Naive thymus-derived CD4-positive, alpha-beta T cell (primary cell): ENCODE measurements at places on chromosomes 1 and 21. TPM values are rescaled to one million over a fixed set of nuclear protein-coding genes. Genes with fewer than 3 reads are reported as not detected.

COL9A2 gene
- 13.8 and 14.6 TPM in 2 replicates for total RNA-seq

TRPM2 gene
- total RNA-seq: 27.1 and 29.6 TPM in 2 replicates

SPATC1L gene
- 17.9 TPM for total RNA-seq

CENPS gene
- total RNA-seq: 13.0 and 16.0 TPM in 2 replicates

DNA sequence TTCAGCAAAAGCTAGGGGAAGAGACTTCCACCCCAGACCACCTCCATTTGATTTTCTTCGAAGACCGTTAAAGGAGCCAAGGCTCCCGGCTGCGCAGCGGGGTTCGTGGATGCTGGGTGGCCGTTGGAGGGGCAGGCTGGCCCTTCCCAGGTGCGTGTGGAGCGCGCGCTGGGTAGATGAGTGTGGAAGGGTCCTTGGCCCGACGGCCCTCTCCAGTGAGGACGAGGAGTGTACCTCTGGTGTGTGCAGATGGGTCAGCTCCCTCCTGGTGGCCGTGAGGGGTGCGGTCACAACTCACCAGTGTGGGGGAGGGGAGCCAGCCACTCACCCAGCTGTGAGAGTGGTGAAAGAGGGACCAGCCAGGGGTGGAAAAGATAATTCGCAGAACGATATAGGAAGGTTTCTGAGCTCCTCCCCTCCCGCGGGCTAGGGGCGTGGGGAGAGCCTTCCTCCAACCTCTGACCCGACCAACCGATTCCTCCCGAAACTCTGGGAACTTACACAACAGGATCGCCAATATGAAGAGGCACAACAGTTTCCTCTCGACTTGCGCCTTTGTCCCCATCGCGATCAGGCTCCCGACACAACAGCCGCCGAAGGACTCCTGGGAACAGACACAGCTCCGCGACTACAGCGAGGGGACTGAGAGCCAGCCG is at the start of gene F11R:
Gene F11R, minus strand, starts transcription at position 644 of the 656 bp plus-strand sequence. Its CDS starts 79 bp downstream, at position 565.
- no peak for DNase-seq
- peaks cover 17% of the 10 kb centered on the region for H3K4me1 ChIP-seq
- no peaks in the 10 kb centered on the region for H3K27me3 ChIP-seq
- peak within 1 kb of the TSS; percentile 72 for H3K27ac ChIP-seq
- peak within 1 kb of the TSS; percentile 75 for H3K4me3 ChIP-seq

GRCh38 chr21:28235169-28235895 is 757.3 kb downstream of the LTN1 start:
- H3K4me3 ChIP-seq: no peak overlapping the region
- no peaks in the 10 kb centered on the region for H3K4me1 ChIP-seq
- no peak for DNase-seq
- no peaks in the 10 kb centered on the region for H3K27me3 ChIP-seq
- no peak overlapping the region for H3K27ac ChIP-seq

DNA sequence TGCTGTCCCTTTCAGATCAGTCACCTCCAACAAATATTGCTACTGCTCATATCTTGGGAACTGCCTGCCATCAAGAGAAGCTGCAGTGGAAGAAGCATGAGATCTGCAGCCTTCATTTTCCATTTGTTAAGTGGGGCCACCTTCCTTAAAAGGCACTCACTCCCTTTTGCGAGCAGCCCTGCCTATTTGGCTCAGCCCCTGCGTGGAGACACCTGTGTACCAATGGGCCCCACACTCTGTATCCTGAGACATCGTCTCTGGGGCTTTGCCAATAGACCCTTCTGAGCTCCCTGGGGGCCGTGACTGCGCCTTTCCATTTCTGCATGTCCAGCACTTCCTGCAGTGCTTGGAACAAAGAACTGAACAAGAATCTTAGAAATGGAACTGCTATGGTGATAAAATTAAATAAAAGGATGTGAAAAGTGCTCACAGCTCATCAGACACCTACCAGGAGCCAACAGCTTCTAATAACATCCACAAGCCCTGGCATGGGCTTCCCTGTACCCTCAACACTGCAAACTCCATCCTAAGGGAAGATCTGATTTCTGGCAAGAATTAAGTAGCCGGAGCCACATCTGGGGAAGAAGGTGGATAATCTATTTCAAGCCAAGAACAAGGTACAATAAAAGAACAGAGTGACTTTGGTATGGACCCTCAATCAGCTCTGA is 36.7 kb downstream of the PARP1 start:
- H3K4me3 ChIP-seq: no peak overlapping the region
- no peaks in the 10 kb centered on the region for H3K27me3 ChIP-seq
- H3K36me3 ChIP-seq: peaks cover 32% of the 10 kb centered on the region
- no peak for DNase-seq
- H3K4me1 ChIP-seq: no peaks in the 10 kb centered on the region

GRCh38 chr1:50873458-50874187 is 86.4 kb downstream of the FAF1 start:
- no peak overlapping the region for H3K27ac ChIP-seq
- H3K27me3 ChIP-seq: no peaks in the 10 kb centered on the region
- no peaks in the 10 kb centered on the region for H3K36me3 ChIP-seq
- peak; percentile 45 for DNase-seq
- peak overlapping the region; percentile 25 for H3K4me3 ChIP-seq
- H3K4me1 ChIP-seq: no peaks in the 10 kb centered on the region

DNA sequence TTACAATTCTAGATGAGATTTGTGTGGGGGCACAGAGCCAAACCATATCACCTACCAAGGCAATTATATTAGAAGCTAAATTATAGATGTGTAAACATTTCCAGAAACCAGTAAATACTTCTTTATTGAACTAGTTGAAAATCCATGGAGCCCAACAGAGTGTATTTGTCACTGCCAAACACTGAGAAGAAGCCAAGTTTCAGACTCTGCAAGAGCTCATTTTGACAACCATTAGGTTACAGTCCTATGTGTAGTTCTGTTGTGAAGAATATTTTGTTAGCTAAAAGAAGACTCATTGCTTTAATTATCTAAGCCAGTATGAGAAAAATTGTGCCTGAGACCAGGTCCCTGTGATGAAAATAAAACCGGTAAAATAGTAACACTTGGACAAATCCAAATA is 358.9 kb upstream of the SGIP1 start:
- no peaks in the 10 kb centered on the region for H3K27me3 ChIP-seq
- no peak overlapping the region for H3K27ac ChIP-seq
- no peak for DNase-seq
- no peak overlapping the region for H3K4me3 ChIP-seq

GRCh38 chr1:159879977-159880376 is 17.5 kb upstream of the VSIG8 start:
- H3K4me1 ChIP-seq: peaks cover 4% of the 10 kb centered on the region
- no peaks in the 10 kb centered on the region for H3K36me3 ChIP-seq
- no peak overlapping the region for H3K4me3 ChIP-seq
- DNase-seq: no peak
- H3K27ac ChIP-seq: no peak overlapping the region
- H3K27me3 ChIP-seq: no peaks in the 10 kb centered on the region

DNA sequence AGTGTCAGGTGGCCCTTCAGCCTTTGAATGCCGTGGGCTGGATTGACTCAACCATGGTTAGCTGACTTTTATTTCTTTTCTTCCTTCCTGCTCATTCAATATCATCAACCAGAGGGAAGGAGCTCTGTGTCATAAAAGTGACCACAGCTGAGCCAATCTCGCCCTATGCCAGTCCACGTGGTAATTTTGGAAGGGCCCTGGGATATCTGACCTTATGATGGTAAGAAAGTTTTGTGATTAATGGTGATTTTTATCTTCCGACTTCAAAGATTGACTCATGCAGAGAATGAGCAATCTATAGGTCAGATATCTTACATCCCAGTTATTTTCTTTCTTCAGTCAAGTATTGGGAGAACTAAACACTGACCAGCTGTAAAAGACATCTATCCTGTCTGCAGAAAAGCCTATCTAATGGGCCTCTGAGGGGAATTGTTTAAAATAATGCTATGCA is 170.3 kb downstream of the ZC3H11B start:
- no peaks in the 10 kb centered on the region for H3K36me3 ChIP-seq
- H3K27me3 ChIP-seq: no peaks in the 10 kb centered on the region
- H3K27ac ChIP-seq: no peak overlapping the region
- H3K4me1 ChIP-seq: no peaks in the 10 kb centered on the region
- no peak for DNase-seq
- H3K4me3 ChIP-seq: no peak overlapping the region

DNA sequence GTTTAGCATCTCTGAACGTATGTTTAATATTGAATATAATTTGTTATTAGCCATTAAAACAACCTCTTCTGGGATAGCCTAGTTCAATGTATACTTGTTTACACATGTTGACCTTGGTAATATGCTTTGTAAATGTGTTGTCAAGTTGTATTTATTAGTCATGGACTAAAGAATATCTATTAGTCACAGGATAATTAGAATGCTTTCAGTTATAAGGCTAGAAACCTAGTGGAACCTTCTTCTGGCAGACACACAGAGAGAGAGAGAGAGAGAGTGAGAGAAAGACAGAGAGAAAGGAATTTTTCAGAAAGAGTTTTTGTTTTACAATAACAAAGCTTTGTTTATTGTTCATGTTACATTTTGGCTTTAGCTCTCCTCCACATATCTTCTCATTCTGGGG is 181.1 kb upstream of the APP start:
- no peaks in the 10 kb centered on the region for H3K27me3 ChIP-seq
- H3K27ac ChIP-seq: no peak overlapping the region
- no peak for DNase-seq
- H3K4me1 ChIP-seq: no peaks in the 10 kb centered on the region

- no peak overlapping the region for H3K4me3 ChIP-seq
- H3K36me3 ChIP-seq: no peaks in the 10 kb centered on the region
- DNase-seq: no peak
- no peak overlapping the region for H3K27ac ChIP-seq
- no peaks in the 10 kb centered on the region for H3K4me1 ChIP-seq
Observed at GRCh38 chr1:7149080-7149838, 364.0 kb downstream of the CAMTA1 start.

DNA sequence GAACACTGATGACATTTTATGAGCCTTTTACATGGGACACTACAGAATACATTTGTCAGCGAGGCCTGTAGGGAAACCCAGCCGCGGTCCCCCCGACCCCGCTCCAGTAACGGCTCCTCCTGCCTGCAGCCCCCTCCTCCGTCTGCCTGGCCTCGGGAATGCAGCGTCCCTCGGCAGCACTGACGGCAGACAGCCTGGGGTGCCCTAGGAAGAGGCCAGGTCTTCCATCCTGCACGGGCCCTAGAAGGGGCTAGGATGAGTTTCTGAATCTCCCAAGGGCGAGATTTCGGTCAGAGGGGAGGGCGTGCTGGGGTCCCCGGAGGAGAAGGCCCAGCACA is 8.4 kb downstream of the SAMD11 start:
- no peak for DNase-seq
- H3K4me1 ChIP-seq: no peaks in the 10 kb centered on the region
- H3K36me3 ChIP-seq: no peaks in the 10 kb centered on the region
- H3K27me3 ChIP-seq: no peaks in the 10 kb centered on the region
- no peak overlapping the region for H3K4me3 ChIP-seq
- no peak overlapping the region for H3K27ac ChIP-seq

GRCh38 chr1:198481661-198482060 is 58.8 kb downstream of the ATP6V1G3 start:
- no peaks in the 10 kb centered on the region for H3K36me3 ChIP-seq
- DNase-seq: no peak
- H3K27ac ChIP-seq: no peak overlapping the region
- no peak overlapping the region for H3K4me3 ChIP-seq
- no peaks in the 10 kb centered on the region for H3K4me1 ChIP-seq
